ENCODE measurements at places on chromosomes 7 and 10.
A peak's percentile ranks its signal among the peaks of the same experiment; 100 is the strongest.

DNA sequence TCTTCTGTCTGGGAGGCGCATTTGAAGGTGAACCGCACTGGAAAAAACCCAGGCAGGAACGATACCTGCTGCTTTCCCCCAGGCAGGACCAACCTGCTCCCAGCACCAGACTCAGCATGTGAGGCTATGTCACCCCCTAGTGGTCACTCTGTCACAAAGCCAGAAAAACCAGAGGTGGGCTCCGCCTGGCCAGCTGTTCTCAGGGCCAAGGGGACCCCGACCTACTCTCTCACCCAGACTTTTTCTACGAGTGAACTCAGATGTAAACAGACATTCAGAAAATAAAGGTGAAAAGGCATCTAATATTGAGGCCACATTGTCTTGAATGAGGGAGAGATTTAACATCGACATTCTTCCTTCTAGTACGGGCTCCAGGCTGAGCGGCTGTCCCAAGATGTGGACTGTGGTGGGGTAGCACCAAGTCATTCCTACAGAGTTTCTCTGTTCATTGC lies 117.3 kb downstream of the PRKAG2 start:
- peak; percentile 47 for DNase-seq

DNA sequence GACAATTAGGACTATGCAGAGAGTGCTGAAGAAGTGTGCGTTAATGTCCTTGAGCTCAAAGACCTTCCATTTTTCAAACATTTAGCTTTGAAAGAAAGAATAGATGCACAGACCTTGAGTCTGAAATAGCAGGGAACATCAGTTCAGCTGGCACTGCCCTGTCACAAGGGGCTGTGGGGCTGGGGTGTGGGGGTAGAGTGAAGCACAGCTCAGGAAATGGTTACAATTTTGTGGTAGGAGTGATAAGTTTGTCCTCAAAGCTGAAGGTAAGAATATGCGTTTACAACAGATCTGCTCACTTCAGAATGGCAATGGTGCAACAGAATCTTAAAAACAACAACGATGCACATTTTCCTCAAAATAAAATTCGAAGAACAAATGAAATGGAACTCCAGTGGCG lies 33.6 kb downstream of the SMKR1 start:
- DNase-seq, result no peak

GRCh38 chr10:51367127-51367526 lies 292.8 kb downstream of the PRKG1 start:
- DNase-seq, result no peak

DNA sequence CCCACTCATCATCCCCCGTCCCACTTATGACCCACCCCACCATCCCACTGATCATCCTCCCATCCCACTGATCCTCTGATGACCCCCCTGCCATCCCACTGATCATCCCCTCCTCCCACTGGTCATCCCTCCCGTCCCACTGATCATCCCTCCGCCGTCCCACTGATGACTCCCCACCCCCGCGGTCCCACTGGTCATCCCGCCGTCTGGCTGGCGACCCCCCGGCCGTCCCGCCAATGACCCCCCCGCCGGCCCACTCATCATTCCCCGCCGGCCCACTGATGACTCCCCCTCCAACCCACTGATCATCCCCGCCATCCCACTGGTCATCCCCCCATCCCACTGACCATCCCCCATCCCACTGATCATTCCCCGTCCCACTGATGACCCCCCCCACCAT lies 161.1 kb downstream of the GRM8 start:
- DNase-seq, result no peak

DNA sequence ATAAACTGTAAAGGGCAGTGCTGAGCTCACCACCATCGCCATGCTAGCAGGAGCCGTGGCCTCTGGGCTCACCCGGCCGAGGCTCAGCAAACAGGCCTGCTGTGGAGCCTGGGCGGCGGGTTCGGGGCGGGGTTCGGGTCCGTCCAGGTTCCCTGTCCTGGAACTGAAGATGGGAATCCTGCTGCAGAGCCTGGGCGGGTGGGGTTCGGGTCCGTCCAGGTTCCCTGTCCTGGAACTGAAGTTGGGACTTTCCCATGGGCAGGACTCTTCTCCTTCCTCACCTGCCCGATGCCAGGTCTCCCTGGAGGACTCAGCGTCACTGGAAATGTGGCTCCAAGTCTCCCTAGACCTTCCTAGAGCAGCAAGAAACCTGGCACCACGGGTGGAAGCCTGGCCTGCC lies 36.6 kb downstream of the EN2 start:
- no peak for DNase-seq

DNA sequence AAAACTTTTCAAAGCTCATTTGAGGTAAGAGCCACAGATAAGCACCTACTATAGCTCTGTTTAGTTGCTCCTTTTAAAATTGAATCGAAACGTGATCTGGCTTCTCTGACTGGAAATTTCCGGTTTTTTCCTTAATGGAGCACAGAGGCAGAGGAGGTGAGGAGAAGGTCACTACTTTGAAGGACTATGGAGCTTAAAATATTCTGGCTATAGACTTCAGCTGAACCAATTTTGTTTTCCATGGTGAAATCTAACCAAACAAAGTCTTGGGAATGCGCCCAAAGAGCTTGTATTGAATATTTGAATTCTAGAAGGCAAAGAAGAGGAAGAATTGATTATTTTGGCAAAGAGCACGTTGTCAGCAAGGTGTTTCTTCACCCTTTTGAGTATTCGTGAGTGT lies 711.1 kb downstream of the SUGCT start:
- no peak for DNase-seq

DNA sequence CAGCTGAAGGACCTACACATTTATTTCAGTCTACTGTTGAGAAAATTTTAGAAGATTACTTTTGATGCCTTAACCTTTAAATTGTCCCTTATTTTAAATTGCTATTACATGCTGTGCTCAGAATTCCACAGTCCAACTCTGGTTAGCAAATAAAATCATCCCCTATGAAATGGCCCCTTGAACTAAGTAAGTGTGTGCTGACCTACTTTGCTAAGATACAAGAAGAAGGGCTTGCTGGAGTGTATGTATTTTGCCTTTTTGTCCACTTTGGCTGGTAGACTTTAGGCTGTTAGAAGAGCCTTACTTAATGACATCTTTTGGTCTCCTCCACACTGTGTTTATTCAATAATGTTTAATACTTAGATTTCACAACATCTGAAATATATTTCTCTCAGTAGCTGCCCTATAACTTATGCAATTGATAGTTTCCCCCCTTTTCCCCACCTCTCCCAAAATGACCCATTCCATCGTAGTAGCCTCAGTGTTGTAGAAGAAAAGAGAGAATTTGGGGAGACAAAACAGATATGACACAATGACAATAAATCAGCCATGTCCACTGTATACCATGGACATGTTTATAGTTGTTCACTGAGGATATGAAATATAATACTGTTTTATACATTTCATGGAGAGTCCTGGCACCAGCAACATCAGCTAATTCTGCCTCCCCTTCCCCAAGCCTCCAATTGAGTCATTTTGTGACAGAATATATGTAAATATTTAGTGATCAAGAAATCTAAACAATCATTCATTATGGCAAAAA lies 107.8 kb upstream of the ASAH2 start:
- no peak for DNase-seq

DNA sequence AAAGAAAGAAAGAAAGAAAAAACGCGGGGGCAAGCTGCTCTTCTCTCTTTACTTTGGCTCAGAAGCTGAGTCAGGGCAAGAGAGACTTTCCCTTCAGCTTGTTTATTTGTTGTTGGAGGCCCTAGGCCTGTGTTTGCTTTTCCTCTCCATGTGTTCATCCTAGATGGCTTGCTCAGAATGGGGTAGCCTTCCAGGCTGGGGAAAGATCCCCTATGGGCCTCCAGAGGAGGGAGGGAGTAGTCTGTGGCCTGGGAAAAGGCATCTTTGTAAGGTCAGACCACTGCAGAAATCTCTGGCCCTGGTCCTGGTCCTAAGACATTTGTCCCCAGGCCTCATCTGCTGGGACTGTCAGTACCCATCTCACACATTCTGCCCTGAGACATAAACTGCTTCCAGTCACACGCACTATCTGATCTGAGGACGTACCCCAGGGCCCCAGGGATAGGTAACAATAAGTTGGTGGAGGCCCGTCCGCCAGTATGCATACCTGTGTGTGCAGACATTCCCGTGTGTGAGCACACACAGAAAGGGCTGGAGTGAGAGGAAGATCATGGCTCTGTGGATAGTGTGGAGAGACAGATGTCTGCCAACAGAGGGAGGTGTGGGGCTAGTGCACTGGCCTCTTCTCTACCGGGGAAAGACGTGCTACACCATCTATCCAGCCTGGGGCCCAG lies 4.9 kb upstream of the SCD start:
- peak; percentile 76 for DNase-seq

- no peak for DNase-seq
Measured at GRCh38 chr7:36408589-36408988, 18.9 kb downstream of the ANLN start.

DNA sequence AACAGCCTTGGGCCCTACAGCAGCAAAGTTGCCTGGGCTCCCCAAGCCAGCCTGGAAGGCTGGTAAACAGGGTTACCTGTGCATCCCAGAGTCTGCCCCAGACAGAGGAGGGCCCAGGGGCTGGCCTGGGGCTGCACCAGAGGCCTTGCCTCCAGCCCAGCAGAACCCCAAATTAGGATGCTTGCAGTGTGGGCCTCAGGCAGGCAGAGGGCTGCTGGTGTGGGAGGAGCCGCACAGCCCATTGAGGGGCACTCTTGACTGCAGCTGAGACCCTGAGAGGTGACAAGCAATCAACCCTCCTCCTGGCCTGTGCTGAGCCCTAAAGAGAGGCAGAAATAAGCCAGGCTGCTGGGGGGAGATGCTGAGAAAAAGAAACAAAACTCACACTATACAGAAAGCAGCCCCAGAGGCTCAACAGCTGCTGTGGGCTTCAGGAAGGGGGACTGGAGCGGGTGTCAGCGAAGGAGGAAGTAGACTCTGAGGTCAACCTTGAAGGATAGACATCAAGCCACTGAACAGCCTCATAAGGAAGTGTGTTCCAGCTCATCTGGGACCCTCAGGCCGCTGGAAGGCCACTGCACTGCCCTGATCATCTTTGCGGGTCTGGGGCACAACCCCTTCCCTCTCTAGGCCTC lies 6.6 kb downstream of the AIFM2 start:
- DNase-seq, result no peak

DNA sequence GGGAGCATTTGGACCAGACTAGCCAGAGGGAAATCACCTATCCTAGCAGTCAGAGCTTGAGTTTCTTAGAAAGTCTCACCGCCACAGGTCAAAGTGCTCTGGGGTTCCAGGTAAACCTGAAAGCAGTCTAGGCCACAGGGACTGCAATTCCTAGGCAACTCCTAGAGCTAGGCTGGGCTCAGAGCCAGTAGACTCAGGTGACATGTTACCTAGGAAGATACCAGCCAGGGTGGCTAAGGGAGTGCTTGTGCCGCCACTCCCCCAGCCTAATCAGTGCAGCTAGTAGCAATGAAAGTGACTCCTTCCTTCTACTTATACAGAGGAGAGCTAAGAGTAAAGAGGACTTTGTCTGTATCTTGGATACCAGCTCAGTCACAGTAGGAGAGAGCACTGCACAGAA lies 348.7 kb upstream of the HPS1 start:
- no peak for DNase-seq

DNA sequence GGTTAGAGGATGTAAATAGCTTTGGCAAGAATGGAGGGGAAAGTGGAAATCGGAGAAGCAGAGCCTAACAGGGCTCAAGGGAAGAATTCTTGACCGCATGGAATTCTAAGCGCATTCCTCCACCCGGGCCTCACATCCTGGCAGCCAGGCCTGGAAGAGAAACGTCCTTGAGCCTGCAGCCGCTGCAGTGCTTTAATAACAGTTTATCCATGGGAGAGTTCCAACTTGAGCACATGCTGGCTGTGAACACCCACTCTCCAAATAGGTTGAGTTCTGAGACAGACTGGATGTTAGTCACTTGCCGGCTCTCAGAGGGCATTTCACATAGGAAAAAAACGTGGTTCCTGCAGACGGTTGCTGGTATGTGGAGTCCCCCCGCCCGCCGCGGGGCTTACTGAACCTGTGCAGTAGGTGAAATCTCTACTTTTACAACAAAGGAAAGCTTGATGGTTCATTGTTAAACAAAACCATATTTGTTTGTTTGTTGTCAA lies 61.4 kb upstream of the STEAP1B start:
- DNase-seq, result no peak

DNA sequence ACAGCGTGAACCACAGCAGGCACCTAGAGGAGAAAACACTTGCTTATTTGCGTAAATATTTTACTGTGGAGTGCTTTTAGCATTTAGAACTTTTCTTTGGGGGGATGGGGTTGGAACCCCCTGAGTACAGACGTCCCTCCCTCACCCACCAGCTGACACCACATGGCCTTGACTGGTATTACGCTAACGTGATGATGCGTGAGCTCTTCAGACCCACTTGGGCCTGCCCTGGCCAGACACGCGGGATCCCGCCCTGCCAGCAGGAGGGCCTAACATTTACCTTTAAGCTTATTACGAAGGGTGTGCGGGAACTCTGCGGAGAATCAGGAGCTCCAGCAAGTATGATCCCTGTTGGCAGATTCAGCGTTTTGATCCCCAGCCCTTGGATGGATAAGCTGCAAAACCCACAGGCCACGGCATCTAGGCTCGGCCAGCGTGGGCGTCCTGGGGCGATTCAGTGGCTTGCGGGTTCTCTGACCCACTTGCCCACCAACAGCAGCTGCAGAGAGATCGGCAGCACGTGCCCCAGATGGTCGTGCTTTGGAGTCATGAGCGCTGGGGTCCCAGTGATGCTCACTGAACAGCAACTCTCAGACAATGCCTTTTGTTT lies 545.5 kb upstream of the FOXK1 start:
- DNase-seq, result no peak

DNA sequence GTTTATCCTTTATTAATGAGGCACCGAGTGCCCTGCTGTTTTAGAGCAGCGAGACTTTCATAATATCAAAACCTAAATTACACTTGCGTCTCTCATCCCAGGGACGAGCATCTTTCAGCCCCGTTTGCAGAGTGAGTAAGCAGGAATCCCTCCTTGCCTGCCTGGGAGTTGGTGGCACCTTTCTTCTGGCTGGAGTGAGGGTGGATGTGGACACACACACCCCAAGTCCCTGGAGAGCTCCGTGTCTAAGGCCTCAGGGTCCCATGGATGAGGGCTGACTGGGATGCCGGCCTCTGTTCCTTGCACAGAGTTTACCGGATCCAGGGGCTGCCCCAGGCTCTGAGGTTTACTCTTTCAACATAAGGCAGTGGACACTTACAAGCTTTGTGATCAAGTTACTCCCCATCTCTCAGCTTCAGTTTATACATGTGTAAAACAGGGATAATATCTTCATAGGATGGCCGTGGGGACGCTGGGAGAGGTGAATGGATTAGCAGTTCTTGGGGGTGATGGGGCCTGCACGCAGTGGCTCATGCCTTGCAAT lies 24.5 kb downstream of the POLL start:
- no peak for DNase-seq

- no peak for DNase-seq
Measured at GRCh38 chr7:1725766-1726630, 55.9 kb downstream of the ELFN1 start.

GRCh38 chr7:77479536-77480088 lies 57.5 kb upstream of the PTPN12 start:
- no peak for DNase-seq
